ENCODE measurements at places on chromosomes 2 and 18.

- DNase-seq, result no peak
Measured at GRCh38 chr2:219783359-219783975, 156.0 kb downstream of the SLC4A3 start.

GRCh38 chr18:5966514-5966913, 71.2 kb upstream of the TMEM200C start:
- DNase-seq, result no peak

DNA sequence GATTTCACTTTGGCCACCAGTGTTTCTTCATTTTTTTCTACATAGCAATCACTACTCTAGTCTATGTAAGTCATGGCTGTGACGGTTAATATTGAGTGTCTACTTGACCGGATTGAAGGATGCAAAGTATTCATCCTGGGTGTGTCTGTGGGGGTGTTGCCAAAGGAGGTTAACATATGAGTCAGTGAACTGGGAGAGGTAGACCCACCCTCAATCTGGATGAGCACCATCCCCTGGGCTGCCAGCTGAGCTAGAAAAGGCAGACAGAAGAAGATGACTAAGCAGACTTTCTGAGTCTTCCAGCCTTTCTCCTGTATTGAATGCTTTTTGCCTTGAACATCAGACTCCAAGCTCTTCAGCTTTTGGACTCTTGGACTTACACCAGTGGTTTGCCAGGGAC, 265.0 kb upstream of the SLC8A1 start:
- DNase-seq, result peak; percentile 88

DNA sequence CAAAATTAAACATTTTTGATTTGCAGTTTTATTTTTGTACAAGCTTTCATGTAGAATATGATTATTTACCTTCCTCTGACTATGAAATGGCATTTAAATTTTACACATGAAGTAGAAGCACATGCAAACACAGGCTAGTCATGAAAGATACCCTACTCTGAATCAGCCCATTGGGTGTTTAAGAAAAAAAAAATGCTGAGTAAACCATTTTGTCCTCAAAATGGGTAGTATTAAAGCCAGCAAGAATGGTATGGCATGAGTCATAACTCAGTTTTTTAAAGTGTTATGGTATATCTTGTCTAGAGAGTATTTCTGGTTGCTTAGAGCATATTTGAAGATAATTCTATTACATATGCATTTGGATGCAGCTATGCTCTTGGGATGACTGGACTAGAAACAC, 55.0 kb downstream of the PKP4 start:
- no peak for DNase-seq

- no peak for DNase-seq
Measured at GRCh38 chr18:69330385-69331005, 70.2 kb upstream of the DOK6 start.

- DNase-seq, result peak; percentile 45
Measured at GRCh38 chr2:216710551-216711301, 15.4 kb upstream of the IGFBP5 start.

DNA sequence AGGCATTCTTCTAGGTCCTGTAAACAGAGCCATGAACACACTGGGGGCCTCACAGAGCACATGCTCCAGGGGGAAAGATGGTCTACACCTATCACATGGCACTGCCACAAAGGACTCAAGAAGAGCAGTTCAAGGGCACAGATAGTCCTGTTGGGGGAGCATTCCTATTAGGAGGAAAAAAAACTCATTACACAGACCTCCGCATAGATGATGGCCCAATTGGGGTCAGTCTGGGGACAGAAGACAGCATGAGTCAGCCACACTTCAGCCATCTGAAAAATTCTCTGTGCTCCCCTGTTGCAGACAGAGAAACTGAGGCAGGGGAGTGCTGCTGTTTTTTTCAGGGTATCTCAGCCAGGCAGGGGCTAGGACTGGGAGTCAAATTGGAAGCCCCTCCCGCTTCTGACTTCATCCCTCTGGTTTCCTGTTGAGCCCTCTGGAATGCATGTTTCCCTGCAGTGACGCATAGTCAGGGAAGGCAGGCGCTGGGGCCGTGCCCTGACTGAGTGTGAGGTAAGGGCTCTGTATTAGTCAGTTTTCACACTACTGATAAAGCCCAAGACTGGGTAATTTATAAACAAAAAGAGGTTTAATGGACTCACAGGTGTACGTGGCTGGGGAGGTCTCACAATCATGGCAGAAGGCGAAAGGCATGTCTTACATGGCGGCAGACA, 67.9 kb downstream of the RHOB start:
- DNase-seq, result peak; percentile 97

- peak; percentile 94 for DNase-seq
Measured at GRCh38 chr2:218216674-218217359, at the start of gene ARPC2. Gene ARPC2 (plus strand): TSS chr2:218217189. CDS start chr2:218217471, 282 bp downstream.

DNA sequence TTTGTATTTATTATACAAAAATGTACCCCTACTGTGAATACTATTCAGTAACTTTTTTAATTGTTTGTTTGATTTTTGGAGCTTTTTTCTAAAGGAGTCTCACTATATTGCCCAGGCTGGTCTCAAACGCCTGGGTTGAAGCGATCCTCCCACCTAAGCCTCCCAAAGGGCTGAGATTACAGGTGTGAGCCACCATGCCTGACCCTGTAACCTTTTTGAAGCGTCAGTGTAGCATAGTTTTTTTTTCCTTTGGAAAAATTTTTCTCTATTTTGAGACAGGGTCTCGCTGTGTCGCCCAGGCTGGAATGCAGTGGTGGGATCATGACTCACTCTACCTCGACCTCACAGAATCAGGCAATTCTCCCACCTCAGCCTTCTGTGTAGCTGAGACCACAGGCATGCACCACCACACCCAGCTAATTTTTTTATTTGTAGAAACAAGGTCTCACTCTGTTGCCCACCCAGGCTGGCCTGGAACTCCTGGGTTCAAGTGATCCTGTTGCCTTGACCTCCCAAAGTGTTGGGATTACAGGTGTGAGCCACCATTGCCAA, 2.0 kb downstream of the GMCL1 start:
- DNase-seq, result no peak

- no peak for DNase-seq
Measured at GRCh38 chr2:233213011-233213410, 38.5 kb upstream of the ATG16L1 start.

DNA sequence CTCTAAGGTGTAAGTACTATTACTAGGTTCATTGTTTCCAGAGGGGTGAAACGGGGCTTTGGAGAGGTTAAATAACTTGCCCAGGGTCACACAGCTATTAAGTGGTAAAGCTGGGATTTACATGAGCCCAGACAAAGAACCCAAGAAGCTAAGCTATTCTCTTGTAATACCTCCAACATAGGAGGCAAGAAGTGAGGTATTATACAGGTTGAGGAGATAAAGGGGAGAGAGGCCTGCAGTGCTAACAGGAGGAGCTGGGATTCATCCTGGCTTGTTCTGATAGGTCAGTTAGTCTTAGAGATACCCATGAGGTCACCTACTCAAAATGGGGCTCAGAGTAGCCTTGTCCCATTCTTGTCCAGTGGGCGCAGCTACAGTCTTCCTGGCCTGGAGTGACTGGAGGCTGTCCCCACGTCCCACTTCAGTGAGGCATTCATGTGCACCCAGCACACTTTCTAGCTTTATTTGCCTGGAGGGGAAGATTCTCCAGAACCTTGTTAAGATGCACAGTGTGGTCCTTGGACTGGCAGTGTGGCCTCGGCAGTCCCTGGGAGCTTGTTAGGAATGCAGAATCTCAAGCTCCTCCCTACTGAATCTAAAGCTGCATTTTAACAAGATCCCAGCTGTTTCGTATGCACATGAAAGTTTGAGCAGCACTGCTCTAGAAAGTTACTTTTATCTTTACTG, 63.5 kb downstream of the MEIS1 start:
- no peak for DNase-seq

- no peak for DNase-seq
Measured at GRCh38 chr2:70553334-70553583, 367 bp downstream of the TGFA start.

DNA sequence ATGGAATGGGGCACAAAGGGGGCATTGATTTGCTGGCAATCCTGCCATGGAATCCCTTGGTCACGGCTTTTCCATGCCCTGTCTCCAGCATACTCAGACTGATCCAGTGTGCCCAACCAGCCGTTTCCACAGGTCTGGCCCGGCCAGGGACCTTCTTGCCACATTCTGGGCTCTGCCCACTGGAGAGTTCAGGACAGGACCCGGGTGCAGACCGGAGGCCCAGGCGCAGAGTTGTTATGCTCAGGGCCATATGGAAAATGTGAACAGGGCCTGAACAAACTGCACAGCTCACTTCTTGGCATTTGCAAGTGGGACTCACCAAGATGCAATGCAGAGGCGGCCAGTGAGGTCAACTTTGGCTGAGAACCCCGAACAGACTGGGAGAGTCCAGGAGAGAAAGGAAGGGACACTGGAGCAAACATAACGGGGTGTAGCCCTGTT, 15.6 kb upstream of the ASAP2 start:
- peak; percentile 98 for DNase-seq

DNA sequence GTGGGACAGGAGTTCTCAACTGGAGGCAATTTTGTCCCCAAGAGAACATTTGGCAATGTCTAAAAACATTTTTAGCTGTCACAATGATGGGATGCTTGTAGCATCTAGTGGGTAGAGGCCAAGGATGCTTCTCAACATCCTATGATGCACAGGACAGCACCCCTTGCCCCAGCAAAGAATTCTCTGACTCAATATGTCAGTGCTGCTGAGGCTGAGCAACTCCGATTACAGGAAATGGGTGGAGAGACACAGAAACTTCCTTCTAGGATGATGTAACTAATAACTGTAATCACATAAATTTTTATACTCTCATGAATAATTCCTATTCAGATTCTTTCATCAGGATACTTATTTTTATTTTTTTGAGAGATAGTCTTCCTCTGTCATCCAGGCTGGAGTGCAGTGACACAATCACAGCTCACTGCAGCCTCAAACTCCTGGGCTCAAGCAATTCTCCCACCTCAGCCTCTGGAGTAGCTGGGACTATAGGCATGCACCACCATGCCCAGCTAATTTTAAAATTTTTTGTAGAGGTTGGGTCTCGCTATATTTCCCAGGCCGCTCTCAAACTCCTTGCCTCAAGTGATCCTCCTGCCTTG, 120.3 kb upstream of the ACAA2 start:
- DNase-seq, result no peak

Measured in cardiac fibroblast (primary cell).